ENCODE measurements at places on chromosomes 16 and 17. TPM values are rescaled to one million over a fixed set of nuclear protein-coding genes. Genes with fewer than 3 reads are reported as not detected.

Gene RNF112
- total RNA-seq: 0.24 TPM

Gene ASPHD1
- 2.6 TPM for total RNA-seq

Gene MPP2
- 0.96 TPM for total RNA-seq

DNA sequence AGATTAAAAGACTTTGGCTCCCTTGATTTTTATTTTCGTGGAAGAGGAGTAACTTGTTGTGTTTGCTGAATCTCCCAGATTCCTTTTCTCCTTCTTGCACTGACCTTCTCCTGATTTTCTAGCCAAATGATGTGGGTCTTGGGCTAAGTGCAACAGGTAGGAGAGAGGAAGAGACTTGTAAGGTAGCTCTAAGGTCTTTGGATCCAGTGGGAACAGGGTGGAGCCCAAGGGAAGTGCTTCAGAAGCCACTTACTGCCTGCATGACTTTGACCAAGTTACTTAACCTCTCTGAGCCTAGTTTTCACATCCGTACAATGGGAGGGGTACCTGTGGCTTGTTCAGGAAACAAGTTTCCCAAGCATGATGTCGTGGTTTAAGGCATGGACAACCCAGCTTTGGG is 111.3 kb upstream of the IRX3 start:
- no peak for DNase-seq

- no peak for DNase-seq
Observed at GRCh38 chr16:2520784-2521531, 787 bp downstream of the AMDHD2 start.

- DNase-seq: no peak
Observed at GRCh38 chr17:15180121-15180561, 85.0 kb downstream of the PMP22 start.

GRCh38 chr17:51813140-51813783 is 345.3 kb downstream of the CA10 start:
- no peak for DNase-seq

GRCh38 chr16:54936201-54936978 is 5.7 kb downstream of the IRX5 start:
- DNase-seq: no peak

GRCh38 chr17:17093764-17094163 is 51.5 kb downstream of the MPRIP start:
- no peak for DNase-seq
